Progenitor cell of endocrine pancreas (in vitro differentiated cells): ENCODE measurements at places on chromosomes 11 and 22.

GRCh38 chr11:12110714-12111548, 541 bp downstream of the MICAL2 start:
- DNase-seq = no peak

GRCh38 chr11:66349084-66349386, 1.6 kb upstream of the B4GAT1 start:
- no peak for DNase-seq

DNA sequence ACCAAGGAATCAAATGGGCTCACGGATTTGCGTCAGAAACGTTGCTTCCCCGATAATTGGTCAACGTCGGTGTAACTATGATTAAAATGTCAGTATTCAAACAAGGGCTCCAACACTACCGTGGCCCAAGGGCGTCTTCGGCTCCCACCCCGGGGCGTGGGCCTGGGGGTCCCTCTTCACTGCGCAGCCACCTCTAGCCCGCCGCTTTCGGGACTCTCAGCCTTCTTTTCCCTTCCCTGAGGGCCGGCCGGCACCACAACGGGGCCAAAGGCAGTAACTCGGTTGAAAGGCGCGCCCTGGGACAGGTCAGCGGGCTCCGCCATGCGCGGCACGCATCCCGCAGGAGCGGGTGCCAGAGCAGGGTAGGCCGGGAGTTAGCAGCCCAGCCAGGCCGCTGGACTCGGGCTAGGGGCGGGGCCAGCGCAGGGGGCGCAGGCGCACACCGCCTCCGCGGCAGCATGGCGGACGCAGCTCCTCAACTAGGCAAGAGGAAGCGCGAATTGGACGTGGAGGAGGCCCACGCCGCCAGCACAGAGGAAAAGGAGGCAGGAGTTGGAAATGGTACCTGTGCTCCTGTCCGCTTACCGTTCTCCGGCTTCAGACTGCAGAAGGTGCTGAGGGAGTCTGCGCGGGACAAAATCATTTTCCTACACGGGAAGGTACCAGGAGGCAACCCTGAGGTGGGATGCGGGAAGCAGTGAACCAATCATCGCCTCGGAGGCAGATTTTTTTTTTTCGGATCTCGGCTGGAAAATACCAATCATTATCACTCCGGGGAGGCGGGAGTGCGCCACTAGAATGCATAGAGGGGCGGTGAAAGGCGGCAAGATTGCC, at the start of gene DCPS:
Gene DCPS (plus strand): TSS at position 438 of the 834 bp plus-strand sequence. CDS start 21 bp downstream, at position 459.
- peak; percentile 85 for DNase-seq

DNA sequence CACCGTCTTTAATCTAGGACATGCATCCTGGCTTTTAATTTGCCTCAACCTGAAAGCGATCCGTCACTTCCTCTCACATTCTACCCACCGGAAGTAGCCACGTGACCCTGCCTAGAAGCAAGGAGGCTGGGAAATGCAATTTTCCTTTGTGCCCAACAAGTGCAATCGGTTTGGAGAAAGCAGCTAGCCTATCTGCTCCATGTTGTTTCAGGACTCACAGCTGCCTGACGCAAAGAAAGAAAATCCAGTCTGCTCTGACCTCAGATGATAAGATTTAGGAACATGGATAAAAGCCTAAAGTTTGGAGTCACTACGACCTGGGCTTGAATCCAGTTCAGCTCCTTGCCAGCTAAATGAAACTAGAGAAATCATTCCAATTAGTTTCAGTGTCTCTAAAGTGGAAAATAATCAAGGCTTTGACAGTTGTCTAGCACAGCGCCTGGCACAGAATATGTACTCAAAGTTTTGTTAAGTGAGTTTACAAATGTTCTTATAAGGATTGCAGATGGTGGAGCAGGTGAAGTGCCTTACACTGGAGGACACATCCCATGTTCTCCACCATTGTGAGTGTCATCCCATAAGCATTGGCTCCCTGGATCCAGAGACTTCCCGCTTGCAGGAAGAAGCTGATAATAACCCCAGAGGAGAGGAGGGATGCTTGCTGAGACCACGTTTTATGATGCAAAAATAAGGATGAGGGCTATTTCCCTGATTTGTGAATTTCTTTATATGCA, 553.7 kb downstream of the MN1 start:
- no peak for DNase-seq

DNA sequence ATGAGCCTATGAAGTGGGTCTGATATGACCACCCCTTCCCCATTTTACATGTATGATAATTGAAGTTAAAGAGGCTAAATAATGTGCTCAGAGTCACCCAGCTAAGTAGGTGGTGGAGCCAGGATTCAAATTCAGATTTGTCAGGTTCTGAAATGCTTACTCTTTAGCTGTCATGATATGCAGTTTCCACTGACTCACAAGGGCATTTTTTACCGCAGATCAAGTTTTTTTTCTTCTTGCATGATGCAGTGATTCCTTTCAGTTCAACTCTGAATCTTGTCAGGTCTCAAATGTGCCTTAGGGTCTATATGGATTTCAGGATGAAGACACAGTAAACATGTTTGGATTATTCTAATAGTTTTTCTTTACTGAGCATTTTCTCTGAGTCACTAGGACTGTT, 12.6 kb upstream of the TRIM44 start:
- no peak for DNase-seq

- no peak for DNase-seq
These were observed 18.8 kb upstream of the SYT13 start for GRCh38 chr11:45304992-45305335.

- no peak for DNase-seq
These were observed 102.6 kb downstream of the TBC1D22A start for GRCh38 chr22:46865052-46865434.

- no peak for DNase-seq
These were observed 11.9 kb downstream of the VSIG10L2 start for GRCh38 chr11:125957618-125958332.
